ENCODE measurements at places on chromosomes 7 and 10.

DNA sequence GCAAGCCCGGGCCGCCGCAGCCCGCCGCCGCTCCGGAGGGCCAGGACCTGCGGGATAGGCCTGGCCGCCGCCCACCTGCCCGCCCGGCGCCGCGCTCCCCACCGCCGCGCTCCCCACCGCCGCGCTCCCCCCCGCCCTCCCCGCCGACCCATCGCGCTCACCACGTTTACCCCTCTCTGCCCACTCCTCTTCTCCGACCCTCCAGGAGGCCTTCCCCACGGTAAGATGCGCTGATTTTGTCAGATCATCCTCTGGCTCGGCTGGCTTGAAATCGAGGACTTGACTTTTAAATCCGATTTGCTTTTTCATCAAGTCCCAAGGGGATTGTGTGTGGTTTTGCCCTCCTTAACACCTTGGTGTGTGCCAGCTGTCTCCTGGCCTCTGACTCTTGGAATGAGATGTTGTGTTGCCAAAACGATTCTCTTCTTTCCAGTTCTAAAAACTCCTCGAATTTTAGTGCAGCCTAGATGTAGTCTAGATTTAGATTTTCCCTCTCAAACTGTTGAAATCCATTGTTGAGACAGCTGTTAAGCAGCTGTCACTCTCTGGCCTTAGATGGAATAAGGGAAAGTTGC lies 738 bp downstream of the POM121 start:
- H3K36me3 ChIP-seq: peaks cover 43% of the 10 kb centered on the region
- H3K4me1 ChIP-seq: no peaks in the 10 kb centered on the region
- H3K27ac ChIP-seq: peak overlapping the region; percentile 81

- no peaks in the 10 kb centered on the region for H3K4me1 ChIP-seq
- no peak overlapping the region for H3K27ac ChIP-seq
- no peak overlapping the region for H3K4me3 ChIP-seq
Observed at GRCh38 chr7:129835569-129835968, 117.2 kb downstream of the UBE2H start.

DNA sequence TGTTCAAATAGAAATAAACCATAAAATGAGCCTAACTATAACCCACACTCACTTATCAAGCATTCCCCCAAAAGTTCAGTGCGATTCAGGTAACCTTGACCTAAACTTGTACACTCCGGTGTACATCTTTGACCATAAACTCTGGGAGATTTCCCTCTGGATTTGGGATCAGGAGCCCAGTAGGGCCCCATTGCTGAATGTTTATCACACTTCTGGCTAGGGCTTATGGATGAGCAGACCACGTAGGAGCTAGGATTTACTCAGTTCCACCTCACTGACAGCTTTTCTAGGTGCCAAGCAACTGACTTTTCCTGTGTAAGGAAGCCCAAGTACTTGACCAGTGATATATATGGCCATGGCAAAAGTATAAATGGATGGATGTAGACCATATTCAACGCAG lies 113.7 kb downstream of the SVOPL start:
- no peaks in the 10 kb centered on the region for H3K4me1 ChIP-seq
- no peaks in the 10 kb centered on the region for H3K27me3 ChIP-seq
- peaks cover 28% of the 10 kb centered on the region for H3K36me3 ChIP-seq

DNA sequence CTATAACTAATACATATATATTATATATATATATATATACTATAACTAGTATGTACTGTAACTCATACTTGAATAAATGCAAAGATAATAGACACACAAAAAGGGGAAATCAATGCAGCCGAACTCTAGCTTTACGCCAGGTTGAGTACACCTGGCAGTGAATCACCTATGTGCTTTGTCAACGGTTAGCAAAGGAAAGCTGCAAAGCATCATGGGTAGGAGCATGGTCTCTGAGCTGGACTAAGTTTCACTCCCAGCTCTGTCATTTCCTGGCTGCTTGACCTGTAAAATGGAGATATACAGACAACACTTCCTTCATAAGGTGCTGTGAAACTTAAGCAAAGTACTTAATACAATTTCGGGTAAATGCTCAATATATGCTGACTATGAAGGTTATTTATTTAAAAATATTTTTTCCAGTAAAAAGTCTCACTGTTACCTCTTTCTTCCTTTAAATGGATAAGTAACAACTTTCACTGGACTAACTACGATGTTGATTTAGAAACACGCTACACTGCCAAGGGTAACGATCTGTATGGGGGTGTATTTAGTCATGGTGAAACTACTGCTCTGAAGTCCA lies 61.7 kb upstream of the ITGA8 start:
- DNase-seq: no peak
- no peak overlapping the region for H3K4me3 ChIP-seq
- H3K4me1 ChIP-seq: no peaks in the 10 kb centered on the region
- H3K27ac ChIP-seq: no peak overlapping the region
- no peaks in the 10 kb centered on the region for H3K27me3 ChIP-seq

DNA sequence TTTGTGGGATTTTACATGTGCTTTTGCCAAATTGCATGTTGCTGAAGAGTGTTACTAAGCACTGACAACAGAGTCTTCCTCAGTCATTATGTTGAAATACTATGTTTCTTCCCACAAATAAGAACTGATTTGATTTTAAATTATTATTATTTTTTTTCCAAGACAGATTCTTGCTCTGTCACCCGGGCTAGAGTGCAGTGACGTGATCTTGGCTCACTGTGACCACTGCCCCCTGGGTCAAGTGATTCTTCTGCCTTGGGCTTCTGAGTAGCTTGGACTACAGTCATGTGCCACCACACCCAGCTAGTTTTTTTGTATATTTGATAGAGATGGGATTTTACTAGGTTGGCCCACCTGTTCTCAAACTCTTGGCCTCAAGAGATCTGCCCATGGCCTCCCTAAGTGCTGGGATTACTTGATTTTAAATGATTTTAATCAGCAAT lies 42.3 kb downstream of the MINPP1 start:
- peaks cover 6% of the 10 kb centered on the region for H3K4me1 ChIP-seq
- H3K36me3 ChIP-seq: peaks cover 20% of the 10 kb centered on the region
- peak; percentile 46 for DNase-seq
- H3K4me3 ChIP-seq: no peak overlapping the region

DNA sequence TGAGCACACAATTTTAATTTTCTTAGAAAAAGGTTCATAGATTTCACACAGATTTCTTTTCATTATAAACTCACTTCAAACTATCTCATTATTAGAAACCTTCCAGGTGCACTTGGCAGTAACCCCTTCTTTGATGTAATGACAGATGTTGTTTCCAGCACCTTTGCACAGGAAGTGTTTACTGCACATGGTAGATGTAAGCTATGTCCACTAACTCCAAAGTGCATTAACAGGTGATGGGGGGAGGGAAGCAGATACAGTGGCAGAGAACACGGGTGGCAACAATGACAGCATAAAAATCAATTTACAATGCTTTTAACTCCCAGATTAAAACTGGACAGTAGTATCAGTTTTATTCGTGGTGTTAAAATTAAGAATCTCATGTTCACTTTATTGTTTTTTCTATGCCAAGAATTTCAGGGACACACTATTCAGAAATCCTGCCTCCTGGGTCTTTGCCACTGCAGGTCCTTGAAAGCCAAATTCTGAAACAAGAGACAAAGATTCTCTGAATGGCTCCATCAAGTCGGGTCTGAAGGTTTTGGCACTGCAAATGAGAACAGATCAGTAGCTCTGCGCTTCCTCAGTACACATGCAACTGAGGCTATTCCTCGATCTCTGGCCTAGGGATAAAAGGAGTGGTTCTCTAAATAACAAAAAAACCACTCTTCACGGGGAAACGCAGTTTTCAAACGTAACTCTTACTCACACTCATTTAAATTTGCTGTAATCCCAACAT lies 187.7 kb downstream of the JAZF1 start:
- no peaks in the 10 kb centered on the region for H3K27me3 ChIP-seq
- DNase-seq: no peak
- no peak overlapping the region for H3K4me3 ChIP-seq

DNA sequence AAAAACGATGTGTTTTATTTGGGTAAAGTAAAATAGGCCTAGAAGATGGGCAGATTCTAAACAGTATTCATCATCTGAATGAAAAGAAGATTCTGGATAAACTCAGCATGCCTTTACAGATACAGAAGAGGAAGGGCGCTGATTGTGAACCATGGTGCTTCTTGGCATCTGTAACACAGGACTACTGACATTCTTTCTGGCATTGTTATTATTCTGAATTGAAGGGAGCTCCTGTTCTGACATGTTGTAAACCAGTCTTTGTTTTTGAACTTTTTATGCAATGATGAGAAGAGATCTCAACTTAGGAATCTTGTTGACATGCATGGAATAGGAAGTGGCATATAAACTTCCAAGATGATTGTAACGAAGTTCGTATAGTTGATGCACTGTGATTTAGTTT lies 13.5 kb downstream of the RPA3 start:
- no peak overlapping the region for H3K4me3 ChIP-seq
- H3K4me1 ChIP-seq: no peaks in the 10 kb centered on the region
- H3K27ac ChIP-seq: no peak overlapping the region
- H3K27me3 ChIP-seq: no peaks in the 10 kb centered on the region

DNA sequence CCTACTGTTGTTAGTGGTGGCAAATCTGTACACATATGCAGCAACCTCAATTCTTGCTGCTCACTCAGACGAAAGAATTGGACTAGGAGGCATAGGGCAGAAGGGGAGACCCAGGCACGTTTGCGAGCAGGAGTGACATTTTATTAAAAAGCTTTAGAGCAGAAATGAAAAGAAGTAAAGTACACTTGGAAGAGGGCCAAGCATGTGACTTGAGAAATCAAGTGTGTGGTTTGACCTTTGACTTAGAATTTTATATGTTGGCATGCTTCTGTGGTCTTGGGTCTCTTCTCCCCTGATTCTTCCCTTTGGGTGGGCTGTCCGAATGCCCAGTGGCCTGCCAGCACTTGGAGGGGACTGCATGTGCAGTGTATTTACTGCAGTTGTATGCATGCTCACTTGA lies 205.5 kb upstream of the SEMA3D start:
- no peaks in the 10 kb centered on the region for H3K27me3 ChIP-seq
- no peak overlapping the region for H3K4me3 ChIP-seq
- no peaks in the 10 kb centered on the region for H3K4me1 ChIP-seq
- H3K27ac ChIP-seq: no peak overlapping the region
- peak; percentile 62 for DNase-seq
- no peaks in the 10 kb centered on the region for H3K36me3 ChIP-seq
